Stimulated activated CD4-positive, alpha-beta T cell treated with anti-CD3 and anti-CD28 coated beads, Interleukin-15, amount 100 ng/mL, for 48 hours (primary cell): ENCODE measurements at places on chromosomes 16 and 17.

- no peak for DNase-seq
These were observed 4.5 kb downstream of the TRPV2 start for GRCh38 chr17:16419929-16420271.

DNA sequence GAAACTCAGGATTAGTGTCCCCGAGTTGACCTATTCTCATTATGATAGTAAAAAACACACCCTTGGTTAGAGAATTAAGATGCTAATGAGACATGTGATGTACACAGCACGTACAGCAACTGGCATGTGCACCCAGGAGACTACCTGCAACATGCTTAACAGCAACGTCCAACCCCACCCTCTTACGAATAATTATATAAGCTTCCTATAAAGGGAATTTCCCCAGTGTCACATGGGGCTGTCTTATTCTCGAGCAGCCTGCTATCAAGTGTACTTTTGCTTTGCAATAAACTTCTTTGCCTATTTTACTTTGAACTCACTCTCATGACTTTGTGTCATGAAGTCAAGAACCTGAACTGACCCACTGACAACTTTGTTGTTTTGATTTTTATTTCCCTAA is 62.4 kb upstream of the PMFBP1 start:
- no peak for DNase-seq

- DNase-seq: no peak
These were observed 1.6 kb upstream of the HOXB13 start for GRCh38 chr17:48730240-48730550.

DNA sequence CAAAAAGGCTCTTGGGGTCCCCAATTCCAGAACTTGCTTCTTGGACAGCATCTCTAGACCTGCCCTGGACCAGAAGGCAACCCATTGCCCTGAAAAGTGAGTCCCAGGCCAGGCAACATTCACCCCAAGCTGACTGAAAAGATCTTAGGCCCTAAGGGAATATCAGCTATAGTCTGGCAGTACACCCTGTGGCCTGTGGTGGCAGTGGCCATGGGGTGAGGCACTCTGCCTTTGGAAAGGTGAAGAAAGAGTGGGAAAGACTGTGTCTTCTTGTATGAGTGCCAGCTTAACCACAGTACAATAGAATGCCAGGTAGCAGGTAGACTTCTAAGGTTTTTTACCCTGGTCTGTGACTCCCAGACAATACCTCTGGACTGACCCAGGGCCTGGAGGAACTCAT is 564.5 kb downstream of the CDH8 start:
- no peak for DNase-seq

DNA sequence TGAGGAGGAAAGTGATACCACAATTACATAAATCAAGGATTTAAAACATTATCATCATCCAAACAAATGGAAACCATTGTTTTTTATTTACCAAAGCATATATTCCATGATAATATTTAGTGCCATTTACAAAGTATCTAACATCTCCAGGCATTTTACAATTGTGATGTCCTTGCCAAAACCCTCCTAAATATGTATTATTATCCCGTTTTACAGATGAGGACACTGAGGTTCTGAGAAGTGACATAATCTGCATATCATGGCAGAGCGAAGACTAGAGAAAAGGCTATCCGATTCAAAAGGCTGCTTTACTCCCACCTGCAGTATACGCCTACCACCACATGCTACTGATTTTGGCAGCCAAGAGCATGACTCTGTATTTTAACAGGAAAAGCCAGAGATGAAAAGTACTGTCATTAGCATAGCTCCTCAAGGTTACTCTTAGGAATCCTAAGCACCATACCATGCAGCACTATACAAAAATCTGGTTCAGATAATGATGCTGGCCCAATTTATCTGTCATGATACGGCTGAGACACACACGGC is 301.4 kb downstream of the CA10 start:
- DNase-seq: no peak

DNA sequence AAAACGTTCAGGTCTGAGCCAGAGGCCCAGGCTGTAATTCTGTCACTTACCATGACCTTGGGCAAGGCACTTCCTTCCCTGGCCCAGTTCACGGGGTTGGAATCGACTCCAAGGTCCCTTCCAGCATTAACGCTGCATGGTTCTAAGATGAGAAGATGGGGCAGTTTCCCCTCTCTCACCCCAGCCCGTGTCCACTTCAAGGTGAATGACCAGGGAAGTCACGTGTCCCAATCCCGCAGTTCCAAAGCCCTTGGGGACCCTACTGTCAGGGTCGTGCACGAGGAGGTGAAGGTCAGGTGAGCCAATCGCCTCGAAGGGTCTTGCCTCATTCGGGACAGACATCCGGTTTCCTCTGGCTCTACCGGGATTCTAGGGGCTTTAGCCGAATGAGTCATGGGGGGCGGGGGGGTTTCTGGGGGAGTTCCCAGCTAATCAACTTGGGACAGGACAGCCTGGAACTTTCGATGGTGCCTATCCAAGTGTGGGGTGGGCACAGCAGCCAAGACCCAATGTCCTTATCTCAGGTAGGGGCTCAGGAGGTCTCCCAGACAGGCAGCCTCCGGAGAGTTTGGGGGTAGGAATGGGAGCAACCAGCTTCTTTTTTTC is 762 bp upstream of the CSF3 start:
- DNase-seq: no peak

DNA sequence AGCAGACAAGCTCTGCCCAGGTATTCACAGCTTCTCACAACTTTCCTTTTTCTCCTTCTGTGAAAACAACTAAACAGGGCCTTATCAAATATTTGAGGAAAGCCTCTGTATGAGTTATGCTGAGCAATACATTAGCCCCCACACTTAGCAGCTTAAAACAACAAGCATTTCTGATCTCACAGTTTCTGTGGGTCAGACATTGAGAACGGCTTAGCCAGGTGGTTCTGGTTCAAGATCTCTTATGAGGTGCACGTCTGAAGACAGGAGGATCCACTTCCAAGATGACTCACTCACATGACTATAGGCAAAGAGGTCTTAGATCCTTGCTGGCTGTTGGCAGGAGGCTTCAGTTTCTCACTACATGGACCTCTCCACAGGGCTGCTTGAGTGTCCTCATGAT is 181.4 kb upstream of the WSCD1 start:
- no peak for DNase-seq

- no peak for DNase-seq
These were observed 1404.1 kb downstream of the CDH11 start for GRCh38 chr16:63717806-63718205.

DNA sequence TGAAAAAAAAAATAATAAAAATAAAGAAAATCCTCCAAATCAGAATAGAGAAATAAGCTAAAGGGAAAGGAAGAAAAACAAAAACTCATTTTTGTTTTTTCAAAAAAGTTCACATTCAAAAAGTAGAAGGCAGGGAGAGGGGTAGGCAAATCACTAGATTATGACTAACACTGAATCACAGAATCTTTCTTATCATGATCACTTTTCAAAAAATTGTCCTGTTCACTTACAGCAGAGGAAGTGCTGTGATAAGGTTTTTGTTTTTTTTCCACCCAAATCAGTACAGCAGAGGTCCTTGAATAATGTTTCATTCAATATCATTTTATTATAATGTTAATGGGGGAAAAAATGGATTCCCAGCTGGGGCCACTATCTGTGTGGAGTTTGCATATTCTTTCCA is 106.4 kb downstream of the CA4 start:
- DNase-seq: no peak

- DNase-seq: no peak
These were observed 19.4 kb upstream of the JPH3 start for GRCh38 chr16:87582966-87583325.

DNA sequence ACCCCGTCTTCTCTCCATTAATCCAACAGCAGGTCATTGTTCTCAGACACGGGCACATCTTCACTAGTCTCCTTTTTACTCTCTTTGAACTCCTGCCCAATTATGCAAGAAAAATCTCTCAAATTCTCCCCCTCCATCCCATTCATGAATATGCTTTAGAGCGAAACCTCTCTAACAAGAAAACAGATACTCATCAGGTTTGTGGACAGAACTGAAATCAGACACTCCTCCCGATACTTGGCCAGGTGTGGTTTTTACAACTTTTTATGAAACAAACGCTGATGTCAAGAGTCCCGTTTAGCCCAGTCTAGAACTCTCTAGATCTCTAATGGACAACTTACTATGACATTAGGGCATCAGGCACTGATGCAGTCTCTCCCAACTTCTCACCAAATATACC is 40.9 kb downstream of the PIK3R5 start:
- DNase-seq: no peak

DNA sequence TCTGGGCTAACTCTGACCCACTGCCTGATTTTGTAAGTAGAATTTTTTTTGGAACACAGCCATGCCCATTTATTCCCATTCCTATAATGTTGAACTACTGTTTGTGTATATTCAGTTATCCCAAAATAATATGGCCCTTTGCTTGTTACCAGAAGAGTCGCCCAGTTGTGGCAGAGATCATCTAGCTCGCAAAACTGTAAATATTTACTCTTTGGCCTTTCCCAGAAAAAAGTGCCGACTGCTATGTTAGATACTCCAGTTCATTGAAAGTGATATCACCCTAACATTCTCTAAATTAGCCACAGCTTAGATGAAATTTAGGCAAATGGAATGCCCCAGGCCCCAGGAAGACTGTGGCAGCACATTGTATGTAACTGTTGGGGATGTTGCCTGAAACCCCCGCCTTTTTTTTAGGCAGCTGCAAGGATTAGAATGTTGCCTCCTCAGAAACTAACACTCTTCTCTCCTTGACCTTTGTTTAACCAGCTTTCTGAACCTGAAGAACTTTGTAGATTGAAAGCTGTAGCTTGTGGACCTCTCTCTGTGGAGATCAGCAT is 19.1 kb downstream of the WWOX start:
- no peak for DNase-seq

DNA sequence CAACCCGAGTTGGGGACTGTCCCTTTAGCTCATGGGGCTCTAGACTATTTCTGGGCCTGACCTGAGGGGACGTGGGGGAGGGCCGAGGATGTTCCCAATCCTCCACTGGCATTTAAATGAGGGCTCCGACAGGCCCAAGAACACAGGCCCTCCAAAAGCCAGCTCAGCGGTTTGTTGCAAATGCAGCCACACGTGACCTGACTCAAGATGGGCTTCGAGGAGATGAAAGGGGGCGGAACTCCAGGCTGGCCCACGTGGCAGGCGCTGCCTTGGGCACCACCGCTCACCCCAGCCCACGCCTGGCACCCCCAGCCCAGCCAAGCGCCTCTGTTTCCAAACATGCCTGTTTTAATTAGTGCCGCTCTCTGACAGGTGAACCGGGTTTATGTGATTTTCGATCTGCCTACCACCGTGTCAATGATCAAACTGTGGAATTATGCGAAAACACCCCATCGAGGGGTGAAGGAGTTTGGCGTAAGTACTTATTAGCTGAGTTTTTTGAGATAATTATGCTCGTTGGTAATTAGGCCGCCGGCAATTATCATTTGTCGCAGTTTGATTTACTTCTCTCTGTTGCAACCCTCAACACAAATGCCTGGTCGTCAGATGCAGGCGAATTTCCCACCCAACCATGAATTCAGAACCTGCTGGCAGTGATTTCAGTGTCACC is 226.7 kb downstream of the KATNIP start:
- DNase-seq: no peak
